ENCODE measurements at places on chromosomes 2 and 18.

- no peak for DNase-seq
Measured at GRCh38 chr18:77366067-77366719, 116.5 kb downstream of the GALR1 start.

DNA sequence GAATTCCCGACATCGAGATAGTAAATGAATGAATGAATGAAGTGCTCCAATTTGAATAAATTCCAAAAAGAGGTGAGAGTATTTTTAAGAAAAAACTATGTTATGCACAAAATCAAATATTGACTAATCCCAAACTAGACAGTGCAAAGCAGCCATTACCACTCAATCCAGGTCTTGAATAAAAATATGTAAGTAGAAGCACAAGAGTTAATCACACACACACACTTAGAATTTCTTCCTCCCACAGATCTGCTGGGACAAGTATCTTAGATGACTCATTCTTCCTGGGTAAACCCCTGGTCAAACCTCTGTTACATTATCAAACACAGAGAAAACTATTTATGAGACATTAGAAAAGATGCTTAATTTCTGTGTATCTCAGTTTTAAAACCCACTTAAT, 102.0 kb downstream of the PLA2R1 start:
- no peak for DNase-seq

DNA sequence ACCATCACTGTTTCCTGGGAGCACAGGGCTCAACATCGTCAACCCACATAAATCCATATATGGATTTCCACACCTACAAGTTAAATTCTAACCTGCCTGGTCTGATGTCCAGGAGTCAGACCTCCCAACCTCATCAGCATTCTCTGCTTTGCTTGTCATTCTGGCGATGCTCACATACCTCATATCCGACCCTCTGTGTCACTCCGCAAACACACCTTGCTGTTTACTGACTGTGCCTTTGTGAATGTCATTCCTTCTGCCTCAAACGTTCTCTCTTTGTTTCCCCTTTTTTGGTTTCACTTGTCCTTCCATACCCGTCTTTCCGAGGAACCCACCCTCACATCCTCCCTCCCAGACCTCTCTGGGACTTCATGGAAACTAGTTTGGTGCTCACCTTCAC, 187.1 kb downstream of the ACTR3 start:
- no peak for DNase-seq

- DNase-seq, result no peak
Measured at GRCh38 chr18:41022484-41022883, 932.5 kb upstream of the PIK3C3 start.

DNA sequence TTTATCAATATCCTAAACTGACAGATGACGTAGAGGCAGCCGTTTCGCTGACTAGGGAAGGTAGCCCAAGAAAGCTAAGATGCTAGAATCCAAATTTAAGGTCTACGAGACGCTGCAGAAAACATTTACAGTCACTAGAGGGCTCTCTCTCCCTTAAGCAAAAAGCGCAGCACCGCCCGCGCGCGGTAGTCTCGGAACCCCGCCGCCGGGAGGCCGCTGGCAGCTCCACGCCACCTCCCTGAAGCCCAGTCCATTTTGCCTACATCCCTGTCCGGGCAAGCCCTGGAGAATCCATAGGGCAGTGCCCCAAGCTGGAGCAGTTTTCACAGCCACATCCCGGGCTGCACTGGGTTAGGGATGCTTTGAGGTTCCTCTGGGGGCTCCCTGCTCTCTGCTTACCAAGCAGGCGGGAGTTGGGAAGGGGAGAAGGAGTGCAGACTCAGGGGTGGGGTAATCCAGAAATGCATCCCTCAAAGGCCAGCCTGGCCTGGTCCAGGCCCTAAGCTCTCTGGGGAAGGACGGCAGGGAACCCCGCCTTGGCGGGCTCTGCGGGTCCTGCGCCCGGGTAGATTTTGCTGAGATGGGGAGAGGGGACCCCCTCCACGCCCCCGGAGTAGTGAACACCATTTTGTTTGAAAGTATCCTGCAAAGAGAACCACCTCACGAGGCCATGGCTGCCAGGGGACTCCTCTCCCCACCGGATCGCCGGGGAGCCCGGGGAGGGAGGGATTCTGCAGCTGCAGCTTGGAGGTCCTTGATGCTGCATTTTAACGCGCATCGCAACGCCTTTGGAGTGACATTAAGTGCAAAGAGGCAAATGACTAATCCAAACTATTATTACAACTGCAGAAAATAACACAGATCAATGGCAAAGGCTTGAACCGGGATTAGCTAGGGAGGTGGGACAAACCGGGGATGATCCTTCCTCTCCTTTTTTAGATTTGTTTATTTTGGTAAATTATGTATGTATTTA, 1.3 kb upstream of the DPYSL5 start:
- no peak for DNase-seq

DNA sequence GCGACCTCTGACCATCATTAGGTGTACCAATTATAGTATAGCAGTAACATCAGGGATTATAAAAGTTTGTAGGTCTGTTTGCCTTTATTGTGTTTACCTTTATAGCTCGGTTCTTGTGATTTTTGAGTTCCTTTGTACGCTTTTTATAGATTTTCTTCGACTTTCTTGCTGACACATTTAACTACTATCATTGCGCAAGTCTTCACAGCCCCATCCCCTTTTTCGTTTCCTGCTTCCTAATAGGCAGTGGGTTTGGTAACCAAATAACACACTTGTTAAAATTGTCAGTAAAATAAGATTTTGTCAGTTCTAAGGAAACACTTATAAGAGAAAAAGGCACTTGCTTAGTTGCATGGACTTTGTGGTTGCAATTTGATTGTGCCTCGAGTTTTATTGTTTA, 541.5 kb downstream of the LRP1B start:
- DNase-seq, result no peak

- no peak for DNase-seq
Measured at GRCh38 chr2:159963700-159964099, 98.7 kb downstream of the PLA2R1 start.

GRCh38 chr2:147150241-147150635, 694.6 kb upstream of the ACVR2A start:
- no peak for DNase-seq

GRCh38 chr2:171824086-171824485, 70.0 kb downstream of the SLC25A12 start:
- no peak for DNase-seq

DNA sequence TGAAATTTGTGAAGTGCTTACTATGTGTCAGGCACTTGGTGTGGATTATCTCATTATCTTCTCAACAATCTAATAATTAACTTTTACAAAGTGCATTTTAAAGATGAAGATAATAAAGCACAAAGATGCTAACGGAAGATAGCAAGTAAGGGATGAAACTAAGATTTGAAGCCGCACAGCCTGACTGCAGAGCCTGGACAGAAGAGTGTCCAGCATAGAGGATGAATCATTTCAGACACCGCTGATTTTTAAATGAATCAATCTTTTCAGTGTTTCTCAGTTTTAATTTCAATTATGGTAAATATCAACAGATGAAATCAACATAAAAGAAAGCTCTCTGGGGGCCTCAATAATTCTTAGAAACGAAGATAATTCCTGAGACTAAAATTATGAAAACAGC, 24.5 kb upstream of the STAM2 start:
- no peak for DNase-seq

DNA sequence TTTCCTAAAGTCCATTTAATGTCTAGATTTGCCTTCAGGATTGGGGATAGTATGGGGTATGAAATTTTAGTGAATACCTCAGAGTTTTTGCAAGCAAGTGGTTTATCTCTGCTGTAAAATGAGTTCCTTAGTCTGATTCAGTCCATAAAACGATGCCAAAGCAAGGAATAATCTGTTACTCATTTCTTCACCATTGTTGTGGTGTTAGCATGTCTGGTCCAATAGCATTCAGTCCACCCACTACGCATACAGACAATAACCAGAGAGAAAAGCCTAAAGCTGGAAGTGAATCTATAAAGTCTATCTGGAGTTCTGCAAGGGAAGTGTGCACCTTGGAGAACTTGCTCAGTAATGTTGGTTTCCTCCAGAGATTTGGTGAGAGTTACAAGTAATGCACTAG, 12.9 kb upstream of the DPP4 start:
- no peak for DNase-seq

GRCh38 chr2:167626301-167626700, 621.1 kb downstream of the STK39 start:
- DNase-seq, result no peak

GRCh38 chr2:18721038-18721922, 131.9 kb upstream of the NT5C1B start:
- no peak for DNase-seq

- DNase-seq, result no peak
Measured at GRCh38 chr2:60292242-60292641, 261.2 kb downstream of the BCL11A start.

- no peak for DNase-seq
Measured at GRCh38 chr2:64165706-64166105, 21.5 kb upstream of the PELI1 start.

GRCh38 chr2:219073413-219074129, 12.8 kb upstream of the IHH start:
- DNase-seq, result no peak

GRCh38 chr2:144548088-144548487, 28.2 kb upstream of the ZEB2 start:
- no peak for DNase-seq

DNA sequence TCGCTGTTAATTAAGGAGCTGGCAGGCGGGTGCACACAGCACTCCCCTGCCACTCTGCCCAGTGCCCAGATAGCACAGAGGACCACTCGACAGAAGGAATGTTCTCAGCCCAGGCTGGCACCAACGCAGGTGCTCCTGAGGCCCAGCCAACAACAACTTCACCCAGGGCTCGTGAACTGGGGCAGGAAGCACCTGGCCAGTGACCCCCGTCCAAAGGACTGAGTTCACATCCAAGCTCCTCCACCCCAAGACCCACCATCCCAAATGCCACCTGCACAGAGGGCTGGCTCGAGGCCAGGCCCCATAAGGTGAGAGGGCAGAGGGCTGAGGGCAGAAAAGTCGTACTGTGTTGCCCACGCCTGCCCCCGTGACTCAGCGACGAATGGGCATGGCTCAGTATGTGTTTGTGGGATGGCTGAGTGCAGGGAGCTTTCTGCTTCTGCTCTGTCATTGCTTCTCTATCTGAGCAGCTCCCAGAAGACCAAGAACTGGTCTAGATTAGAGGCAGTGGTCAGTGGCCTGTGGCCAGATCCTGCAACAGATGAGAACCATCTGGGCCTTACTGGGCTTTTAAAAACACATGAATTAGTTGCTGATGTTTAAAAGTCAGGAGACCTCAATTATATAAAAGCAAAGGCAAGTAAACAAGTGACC, 68.4 kb downstream of the POLR1A start:
- no peak for DNase-seq

DNA sequence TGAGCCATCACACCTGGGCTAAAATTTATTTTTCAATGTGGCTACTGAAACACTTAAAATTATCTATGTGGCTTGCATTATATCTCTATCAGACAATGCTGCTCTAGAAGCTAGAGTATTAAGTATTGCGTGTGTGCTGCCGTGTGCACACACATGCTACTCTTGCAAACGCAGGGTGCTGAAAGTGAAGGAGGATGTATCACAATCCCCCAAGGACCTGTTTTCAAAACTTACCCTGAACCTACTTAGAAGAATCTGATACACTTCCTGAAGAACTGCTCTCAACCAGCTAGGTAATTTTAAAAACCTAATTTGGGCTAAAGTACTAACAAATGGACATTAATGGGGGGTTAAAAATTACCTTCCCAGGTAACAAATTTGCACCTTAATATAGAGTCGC, 66.5 kb downstream of the EPHA4 start:
- no peak for DNase-seq

- no peak for DNase-seq
Measured at GRCh38 chr18:21191596-21192307, 50.3 kb upstream of the GREB1L start.

DNA sequence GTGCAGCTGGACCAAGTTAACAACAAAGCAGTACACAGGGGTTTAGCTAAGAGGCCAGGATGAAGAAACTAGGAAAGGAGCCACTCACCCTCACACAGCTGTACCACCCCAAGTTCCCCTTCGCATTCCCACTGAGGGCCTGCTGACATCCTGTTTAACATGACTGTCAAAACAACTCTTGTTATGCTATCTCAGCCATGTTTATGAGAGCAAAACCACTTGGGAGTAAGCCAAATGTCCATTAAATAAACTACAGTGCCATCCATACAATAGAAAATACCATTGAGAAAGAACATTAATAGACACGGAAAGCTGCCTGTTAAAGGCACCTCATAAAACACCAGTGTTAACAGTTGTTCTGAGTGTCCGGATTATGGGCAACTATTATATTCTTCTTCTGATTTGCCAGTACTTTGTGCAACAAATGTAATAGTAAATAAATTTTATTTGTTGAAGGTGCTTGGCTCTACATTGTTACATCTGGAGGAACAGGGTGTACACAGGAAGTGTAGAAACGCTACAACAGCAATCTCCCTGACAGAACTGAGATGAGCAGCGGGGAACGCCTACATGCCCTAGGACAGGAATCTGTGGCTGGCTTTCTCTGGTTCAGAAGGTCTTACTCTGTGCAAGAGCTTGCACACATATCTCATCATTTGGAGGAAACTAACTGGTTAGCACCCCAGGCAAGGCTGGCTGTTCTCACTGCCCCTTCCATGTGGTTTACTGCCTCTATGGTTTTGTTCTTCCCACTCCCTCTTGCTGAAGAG, 85.6 kb downstream of the EHD3 start:
- no peak for DNase-seq

- DNase-seq, result no peak
Measured at GRCh38 chr18:54396760-54397159, 39.1 kb downstream of the C18orf54 start.

DNA sequence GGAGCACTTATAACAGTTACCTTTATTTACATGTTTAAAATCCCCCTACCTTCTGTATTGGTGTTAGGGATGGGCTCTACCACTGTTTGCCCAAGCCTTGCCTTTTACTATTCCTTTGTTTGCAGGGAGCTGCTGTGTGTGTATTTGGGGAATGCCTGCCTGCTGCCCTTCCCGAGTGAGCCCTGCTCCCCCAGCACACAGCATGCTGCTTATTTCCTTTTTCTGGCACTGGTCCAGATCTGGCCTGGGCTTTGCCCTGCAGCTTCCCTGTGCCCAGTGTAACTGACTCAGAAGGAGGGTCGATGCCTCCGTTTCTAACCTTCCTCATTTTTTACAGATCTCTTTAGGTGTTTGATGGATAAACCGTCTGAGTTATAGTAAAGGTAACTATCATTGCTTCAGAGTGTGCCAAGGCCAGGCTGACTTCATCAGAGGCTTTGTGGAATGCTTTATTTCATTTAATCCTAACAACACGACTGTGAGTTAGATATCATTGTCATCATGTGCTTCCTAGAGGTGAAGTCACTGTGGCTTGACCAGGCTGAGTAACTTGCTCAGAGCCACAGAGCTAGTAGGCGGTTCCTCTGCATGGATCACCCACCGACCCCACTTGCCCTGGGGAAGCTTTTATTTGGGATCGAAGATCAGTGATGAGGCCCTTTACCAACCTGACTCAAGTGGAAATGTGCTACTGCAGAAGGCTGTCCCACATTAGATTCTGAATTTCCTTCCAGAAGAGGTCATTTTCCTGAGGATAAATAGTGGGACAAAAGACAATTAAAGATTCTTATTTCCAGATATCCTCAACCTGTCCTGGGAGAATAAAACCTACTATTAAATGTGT, 238.8 kb downstream of the ZNF407 start:
- no peak for DNase-seq

- DNase-seq, result no peak
Measured at GRCh38 chr18:9786631-9787030, 78.5 kb downstream of the RAB31 start.
